ENCODE measurements at places on chromosomes 2 and 18.

DNA sequence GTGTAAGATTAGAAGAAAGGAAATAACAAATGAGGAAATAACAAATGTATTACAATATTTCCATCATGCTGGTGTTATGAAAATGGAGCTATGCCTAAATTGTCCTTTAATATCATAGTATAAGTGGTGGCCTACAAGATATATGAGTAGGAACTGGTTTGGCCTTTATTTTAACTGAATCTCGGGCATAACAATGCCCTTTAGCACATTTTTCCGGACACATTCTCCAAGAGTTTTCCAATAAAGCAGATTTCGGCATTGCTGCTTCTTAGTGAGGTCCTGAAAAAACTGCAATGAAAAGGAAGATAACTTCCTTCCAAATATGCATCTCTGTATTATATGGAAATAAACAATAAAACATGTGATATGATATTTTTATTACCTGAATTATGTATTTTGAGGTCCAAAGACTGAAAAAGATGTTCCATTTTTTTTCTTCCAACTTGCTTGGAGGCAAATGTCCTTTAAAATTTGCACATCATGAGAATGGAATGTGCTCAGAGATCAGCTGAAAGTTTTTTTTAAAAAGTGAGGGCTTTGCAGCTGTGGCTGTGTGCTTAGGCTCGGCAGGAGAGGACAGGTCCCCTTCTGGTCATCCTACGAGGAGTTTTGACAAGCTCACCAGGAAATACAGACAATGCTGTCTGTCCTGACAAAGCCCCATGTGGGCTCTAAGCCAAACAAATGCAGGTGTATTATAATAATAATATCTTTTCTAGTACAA lies 132.3 kb upstream of the RND3 start:
- DNase-seq: peak; percentile 89

GRCh38 chr18:56444201-56444600 lies 194.2 kb downstream of the TXNL1 start:
- DNase-seq: no peak

DNA sequence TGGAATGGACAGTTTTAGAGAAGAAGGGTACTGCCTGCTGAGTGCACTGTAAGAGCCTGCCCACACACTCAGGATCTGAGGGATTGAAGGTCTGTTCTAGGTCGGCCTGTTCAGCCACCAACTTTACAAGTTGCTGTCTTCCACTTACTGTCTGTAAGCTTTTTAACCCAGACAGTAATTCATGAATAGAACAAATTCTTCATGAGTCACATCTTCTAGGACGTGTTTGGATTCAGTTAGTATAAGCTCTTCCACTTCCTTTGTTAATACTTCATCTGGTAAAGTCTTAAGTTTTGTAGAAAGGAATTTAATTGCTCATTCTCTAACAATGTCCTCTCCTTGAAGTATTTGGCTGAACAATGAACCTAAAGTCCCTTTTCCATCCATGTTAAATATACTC lies 74.6 kb downstream of the PDE11A start:
- DNase-seq: peak; percentile 23

DNA sequence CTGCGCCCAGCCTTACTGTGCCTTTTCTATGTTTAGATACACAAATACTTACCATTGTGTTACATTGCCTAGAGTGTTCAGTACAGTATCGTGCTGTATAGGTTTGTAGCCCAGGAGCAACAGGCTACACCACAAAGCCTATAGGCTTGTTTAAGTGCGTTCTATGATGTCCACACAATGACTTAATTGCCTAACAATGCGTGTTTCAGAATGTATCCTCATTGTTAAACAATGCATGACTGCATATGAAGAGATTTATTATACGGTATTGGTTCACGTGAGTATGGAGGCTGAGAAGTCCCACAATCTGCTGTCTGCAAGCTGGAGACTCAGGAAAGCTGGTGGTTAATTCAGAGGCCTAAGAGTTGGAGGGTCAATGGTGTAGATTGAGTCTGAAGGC lies 46.1 kb upstream of the MGAT4A start:
- DNase-seq: no peak

DNA sequence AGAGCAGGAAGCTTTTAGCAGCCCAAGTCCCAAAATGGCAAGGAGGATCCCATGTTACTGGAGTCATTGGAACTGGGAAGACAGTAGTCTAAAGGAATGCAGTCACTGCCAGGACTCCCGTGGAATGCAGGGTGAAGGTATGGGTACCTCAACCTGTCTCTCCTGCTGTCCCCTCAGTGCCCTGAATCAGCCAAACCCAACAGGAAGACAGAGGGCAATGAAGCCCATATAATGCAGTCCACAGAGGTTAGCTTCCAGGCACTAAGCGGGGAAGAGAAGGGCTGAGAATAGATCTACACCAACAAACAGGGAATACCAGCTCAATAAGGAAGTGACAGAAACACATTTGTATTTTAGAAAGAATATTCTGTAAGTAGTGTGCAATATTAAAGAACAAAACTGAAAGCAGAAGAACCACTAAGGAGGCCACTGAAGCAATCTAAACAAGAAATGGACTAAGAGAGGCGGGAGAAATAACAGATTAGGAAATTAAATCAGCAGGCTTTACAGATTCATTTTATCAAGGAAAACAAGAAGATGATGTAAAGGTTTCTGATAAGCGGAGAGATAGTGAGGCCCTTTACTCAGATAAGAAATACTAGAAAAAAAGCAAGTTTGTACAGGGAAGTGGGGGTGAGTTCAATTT lies 8.3 kb downstream of the NEMP2 start:
- peak; percentile 13 for DNase-seq

DNA sequence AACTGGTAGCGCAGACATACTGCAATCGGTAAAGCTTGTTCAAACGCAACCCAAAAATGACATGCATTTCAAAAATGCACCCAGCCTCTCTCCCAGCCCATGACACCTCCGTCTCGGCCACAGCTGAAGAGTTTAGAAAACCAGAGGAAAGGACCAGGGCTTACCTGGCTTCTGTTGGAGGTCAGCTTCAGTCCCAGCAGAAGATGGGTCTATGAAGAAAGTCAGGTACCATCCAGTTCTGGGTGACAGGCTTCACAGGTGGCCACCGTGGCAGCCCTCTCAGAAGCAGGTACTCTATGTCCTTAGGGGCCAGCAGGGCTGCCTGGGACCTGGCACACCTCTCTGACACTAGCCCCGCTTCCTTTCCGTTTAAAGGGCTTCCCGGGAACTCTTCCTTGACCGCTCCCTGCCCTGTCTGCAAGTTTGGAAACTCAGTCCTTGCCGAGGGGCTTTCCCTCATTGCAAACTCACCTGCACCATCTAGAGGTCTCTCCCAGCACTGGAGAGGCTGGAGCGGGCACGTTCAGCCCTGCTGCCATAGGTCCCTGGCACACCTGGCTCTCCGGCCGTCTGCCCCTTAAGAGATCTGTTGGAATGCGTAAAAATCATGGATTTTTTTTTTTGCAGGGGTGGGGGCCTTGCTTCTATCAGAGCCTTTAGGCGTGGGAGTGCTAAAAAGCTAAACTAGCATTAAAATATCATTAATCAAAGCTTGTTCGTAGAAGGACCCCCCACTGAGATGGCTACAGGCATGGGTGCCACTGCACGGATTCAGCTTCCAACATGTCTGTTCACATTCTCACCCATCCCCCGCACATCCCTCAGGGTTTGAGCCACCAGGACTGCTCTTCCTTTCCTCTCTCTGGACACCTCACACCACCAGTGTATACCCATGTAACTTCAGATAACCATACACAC lies at the start of gene EDAR:
Gene EDAR, minus strand, starts transcription at position 425 of the 918 bp plus-strand sequence. CDS start 58,206 bp downstream, outside the sequence.
- peak; percentile 37 for DNase-seq

GRCh38 chr18:7896161-7896560 lies 329.0 kb downstream of the PTPRM start:
- DNase-seq: no peak

- no peak for DNase-seq
Observed at GRCh38 chr18:36665952-36666351, 162.8 kb downstream of the TPGS2 start.

- peak; percentile 34 for DNase-seq
Observed at GRCh38 chr2:188631037-188631809, 339.5 kb downstream of the GULP1 start.

DNA sequence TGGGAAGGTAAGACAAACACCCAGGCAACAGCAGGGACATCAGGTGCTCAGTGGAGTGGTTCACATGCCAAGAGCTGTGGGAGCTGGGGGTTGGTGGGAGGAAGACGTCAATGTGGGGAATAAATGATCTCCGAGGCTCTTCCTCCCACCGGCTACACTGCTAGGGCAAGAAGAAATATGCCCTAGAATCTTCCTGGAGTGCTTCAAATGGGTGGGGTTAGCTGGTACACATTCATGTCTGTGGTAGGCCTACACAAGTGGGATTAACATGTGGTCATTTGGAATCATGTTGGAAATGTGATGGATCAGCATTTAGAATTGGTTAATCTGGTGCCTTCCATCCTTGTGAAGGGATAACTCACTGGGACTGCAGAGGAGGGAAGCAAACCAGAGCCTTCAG lies 12.4 kb upstream of the ZFP36L2 start:
- DNase-seq: no peak

DNA sequence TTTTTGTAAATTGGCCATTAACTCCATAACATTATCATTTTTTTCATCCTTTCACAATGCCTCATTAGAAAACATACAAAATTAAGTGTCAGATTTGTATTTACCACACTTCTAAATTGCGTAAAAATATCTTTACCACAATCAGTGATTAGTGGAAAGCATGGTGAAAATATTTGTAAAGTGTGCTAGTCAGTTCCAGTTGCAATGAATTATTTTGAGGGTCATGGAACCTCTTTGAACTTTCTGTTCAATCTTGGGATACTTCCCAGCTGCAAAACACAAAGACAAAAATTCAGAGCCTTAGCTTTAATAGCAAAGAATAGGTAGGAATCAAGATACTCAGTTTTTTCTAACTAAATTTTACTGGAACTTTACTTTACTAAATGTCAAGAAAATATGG lies 4.0 kb upstream of the COL3A1 start:
- peak; percentile 56 for DNase-seq

DNA sequence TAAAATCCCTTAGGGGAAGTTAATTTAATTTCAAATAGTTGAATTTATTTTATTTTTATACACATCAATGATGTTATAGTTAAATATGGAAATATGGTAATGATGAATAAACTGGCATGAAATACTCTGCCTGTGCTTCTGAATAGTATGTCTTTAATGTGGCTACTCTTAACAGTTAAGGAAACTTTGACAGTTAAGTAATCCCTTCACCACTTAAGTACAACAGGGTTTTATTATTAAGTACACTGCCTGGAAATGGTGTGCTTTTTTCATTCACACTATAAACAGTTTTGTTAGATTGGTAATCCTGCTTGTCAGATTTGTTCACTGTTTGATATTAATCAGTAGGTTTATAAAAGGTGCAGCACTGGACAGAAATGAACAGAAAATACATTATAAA lies 412.0 kb upstream of the ZEB2 start:
- no peak for DNase-seq

- DNase-seq: no peak
Observed at GRCh38 chr2:138271467-138271866, 230.1 kb upstream of the SPOPL start.
